Myocyte (in vitro differentiated cells): ENCODE measurements at places on chromosomes 12 and 14. TPM values are rescaled to one million over a fixed set of nuclear protein-coding genes. Genes with fewer than 3 reads are reported as not detected.

DNA sequence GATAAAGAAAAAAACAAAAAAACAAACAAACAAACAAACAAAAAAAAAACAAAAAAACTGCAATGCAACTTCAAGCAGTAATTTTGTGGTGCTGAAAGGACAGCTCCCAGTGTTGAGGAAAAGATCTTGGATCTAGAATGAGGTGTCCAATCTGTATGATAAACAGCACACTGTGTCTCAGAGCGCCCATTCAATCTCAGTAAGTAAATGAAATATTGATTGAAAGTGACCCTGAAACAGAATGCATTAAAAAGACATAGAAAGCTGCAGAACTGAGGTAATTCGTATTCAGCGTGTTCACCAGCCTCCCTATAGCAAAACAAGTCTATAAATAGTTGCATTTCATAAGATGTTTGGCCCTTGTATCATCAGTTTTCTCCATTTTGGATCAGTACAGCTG is 153.0 kb downstream of the NOVA1 start:
- DNase-seq, result peak; percentile 40

DNA sequence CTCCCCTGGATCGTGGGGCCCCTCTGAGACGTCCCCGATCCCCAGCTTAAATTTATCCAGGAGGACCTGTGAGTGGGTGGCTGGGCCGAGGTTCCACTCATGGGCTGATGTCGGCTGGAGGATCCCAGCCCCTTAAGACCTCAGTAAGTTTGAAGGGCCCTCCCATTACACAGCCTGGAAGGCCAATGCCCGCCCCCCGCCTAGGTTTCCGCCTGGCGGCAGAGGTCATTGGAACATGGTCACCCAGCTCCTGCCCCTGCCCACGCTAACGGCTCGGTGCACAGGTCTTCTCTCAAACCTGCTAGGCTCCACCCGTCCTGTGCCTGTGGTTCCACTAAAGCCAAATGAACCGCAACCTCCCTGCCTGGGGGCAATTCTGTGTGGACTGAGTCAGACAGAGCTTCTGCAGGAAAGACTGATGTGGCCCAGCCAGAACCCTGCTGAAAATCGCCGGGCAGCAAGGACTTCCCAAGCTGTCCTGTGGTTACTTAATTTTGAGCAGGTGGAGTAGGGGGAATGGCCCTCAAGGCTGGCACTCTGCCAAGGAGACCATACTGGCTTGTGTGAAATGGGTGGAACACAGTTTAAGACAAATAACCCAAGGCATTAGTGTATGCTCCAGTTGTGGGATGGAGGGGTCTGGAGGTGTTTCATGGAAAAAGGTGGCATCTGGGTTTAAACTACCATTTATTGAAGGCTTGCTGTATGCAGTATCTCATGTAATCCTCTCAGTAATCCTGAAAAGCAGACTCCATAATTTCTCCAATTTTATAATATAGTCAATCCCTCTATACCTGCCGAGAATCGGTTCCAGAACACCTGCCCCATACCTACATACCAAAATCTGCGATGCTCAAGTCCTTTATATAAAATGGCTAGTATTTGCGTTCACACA is 903 bp upstream of the NT5DC3 start:
- peak; percentile 97 for DNase-seq

- DNase-seq, result peak; percentile 75
Observed at GRCh38 chr12:76455582-76456345, 103.8 kb downstream of the OSBPL8 start.

DNA sequence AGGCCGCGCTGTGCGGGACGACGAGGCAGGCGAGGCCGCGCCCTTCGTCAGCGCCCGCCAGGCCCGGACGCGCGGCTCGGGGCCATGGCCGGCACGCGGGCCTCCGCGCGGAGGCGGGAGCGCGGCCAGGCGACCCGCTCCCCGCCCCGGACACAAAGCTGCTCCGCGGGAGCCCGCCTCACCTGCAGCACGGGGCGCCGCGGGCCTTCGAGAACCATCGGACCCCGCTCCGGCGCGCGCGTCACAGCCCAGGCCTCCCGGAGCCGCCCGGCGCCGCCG is 342 bp downstream of the DICER1 start:
- DNase-seq, result no peak

The LGR5 gene
- total RNA-seq, result not detected in 2 replicates

The KRT79 gene
- total RNA-seq, result not detected in 2 replicates

DNA sequence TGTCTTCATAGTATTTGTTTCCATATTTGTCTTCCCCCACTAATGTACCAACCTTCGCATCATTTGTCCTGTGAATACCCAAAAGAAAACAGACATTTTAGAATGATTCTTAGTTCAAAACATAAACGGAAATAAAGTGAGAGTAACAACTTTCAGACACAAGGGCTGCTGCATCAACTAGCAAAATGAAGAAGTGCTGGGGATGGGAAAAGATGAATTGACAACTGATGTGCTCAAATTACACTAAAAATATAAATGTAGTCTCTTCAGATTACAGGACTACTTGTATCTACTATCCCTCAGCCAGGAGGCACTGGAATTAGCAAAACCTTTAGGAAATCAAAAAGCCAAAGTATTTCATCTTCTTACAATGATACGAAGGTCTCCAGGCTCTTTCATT is 743 bp downstream of the NDUFA12 start:
- DNase-seq, result peak; percentile 14

DNA sequence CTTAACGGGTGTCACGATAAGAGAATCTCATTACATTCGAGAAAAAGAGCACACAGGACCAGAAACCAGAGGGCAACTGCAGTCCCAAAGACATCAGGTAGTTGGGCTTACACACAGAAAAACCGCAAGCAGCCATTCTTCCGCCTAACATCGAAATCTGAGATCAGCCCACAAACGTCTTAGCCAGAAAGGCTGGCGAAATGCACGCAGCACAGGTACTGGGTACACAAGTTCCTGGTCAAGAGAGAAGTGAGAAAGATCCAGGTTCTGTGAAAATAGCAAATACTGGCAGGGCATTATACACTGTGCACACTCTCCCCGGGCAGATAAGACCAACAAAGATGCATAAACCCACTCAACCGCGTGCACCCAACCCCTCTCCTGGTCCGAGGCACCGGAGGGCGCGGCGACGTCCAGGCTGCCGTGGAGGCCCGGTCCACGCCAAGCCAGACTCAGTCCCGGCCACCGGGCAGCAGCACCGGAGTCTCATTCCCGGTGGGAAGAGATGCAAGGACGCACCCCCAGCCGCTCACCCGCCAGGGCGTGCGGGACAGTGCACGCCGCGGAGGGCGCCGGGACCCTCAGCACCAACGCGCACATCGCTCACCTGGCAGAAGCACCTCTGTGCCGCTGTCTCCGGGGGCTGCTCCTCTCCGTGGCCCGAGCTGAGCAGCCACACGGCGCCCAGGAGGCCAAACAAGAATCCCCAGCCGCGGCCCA is 437 bp downstream of the ERO1A start:
- peak; percentile 32 for DNase-seq

DNA sequence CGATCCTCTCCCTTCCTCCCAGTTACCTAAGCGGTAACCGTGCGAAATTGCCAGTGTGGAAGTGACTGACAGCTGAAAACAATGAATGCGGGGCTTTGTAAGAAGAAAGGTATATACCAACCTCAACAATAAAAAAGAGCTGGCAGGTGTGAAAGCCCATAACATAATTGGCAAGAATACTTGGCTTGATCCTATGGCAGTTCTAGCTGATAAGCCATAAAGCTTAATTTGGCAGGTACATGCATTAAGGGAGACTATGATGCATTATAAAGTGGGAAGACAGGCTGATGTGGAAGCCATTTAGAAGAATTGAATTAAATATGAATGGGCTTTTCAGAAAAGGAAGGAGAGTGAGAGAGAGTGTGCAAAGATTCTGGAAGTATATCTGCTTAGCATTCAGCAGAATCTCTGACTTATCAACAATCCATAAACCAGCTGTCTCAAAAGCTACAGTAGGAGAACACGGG is 71.3 kb downstream of the CRACR2A start:
- no peak for DNase-seq

The TAS2R42 gene
- not detected in 2 replicates for total RNA-seq

GRCh38 chr14:50620341-50620740 is 47.8 kb downstream of the SAV1 start:
- no peak for DNase-seq

DNA sequence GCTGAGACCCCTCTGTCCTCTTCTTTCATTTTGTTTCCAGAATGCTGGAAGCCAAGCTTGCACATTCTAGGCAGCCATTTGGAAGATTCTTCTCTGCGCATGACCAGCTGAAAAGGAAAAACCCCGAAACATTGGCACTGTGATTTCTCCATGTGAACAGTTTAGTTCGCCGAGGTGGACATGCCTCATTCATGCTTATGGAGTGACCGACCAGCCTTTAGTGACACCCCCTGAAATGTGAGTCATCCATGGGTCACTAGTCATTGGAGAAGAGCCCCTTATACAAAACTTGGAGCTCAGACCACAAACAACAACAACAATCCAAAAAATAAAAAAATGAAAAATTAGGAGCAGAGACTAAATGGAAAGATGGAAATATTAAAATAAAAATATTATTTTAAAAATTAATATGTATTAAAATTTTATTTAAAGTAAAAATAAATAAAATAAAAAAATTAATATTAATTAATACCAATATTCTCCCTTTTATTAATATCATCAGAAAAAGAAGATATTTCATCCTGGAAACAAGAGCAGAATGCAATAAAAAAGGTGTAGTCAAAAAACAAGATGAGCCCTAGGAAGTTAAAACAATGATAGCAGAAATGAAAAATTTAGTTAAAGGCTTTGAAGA is 9.5 kb upstream of the KRT7 start:
- no peak for DNase-seq

DNA sequence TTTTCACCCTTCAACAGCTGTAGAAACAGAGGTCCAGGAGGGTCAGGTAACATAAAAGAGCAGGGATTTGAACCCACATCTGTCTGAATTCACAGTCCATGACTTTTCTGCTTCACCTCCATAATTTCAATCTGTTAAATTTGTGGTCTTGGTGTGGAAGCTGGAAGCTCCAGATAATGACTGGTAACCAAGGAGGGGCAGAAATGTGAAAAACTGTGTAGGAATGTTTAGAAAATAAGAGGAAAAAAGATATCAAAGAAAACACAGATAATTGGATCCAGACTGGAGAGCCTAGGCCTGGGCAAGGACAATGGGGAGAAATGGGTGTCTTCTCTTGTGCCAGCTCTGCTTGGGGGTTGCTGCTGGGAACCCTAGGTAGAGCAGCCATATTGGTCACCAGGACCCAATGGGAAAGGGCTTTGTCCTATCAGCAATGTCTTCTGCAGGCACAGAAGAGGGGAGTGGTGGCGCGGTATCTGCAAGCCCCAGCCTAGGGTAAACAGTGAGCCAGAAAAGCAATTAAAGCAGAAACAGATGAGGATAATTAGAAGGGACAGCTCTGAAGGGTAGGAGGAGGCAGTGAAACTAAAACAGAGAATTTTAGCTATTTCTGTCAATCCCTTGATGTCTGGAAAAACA is 54.3 kb upstream of the CCDC91 start:
- DNase-seq, result no peak

The SIX1 gene
- 96.6 and 118 TPM in 2 replicates for total RNA-seq

DNA sequence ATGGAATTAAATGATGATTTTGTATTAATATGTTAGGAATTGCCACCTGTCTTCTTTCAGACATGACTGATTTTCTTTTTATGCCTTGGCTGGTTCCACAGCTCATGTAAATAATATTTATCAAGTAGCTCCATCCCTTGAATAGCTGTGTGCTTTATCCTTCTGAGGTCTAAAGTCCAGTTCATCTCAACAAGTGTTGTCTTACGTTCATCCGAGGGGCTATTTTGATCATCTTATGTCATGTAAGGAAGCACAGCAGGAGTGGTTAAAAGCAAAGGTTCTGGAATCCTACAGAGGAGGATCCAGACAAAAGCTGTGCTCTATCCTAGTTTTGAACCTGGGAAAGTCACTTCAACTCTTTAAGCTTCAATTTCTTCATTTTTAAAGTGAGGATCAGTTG is 123.7 kb upstream of the ATP2B1 start:
- peak; percentile 89 for DNase-seq

The DPPA3 gene
- not detected in 2 replicates for total RNA-seq

GRCh38 chr14:32754209-32754608 is 184.5 kb upstream of the NPAS3 start:
- no peak for DNase-seq

GRCh38 chr12:27651201-27651600 is 45.0 kb upstream of the REP15 start:
- peak; percentile 14 for DNase-seq
